ENCODE measurements at places on chromosomes 11 and 22.
A peak's percentile ranks its signal among the peaks of the same experiment; 100 is the strongest.

- no peak for DNase-seq
Observed at GRCh38 chr11:130208241-130209127, 48.9 kb downstream of the ST14 start.

GRCh38 chr11:101341578-101341977, 212.0 kb upstream of the PGR start:
- DNase-seq = no peak

DNA sequence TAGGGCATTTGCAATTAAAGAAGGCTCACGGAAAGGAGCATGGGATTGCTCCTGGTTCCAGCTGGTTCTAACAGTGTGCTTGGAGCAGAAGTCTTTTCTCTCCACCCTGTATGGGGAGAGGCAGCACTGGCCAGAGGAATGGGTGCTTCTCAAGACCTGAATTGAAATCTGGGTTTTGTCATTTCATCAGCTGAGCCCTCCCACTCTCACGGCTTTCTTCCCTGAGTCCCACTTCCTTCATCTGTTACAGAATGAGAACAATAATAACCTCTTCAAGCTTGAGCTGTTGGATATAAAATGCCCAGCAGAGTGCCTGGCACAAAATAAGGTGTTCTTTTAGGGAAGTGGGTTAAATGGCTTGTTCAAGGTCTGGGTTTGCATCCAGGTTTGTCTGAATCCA, 17.2 kb downstream of the CNTF start:
- no peak for DNase-seq

DNA sequence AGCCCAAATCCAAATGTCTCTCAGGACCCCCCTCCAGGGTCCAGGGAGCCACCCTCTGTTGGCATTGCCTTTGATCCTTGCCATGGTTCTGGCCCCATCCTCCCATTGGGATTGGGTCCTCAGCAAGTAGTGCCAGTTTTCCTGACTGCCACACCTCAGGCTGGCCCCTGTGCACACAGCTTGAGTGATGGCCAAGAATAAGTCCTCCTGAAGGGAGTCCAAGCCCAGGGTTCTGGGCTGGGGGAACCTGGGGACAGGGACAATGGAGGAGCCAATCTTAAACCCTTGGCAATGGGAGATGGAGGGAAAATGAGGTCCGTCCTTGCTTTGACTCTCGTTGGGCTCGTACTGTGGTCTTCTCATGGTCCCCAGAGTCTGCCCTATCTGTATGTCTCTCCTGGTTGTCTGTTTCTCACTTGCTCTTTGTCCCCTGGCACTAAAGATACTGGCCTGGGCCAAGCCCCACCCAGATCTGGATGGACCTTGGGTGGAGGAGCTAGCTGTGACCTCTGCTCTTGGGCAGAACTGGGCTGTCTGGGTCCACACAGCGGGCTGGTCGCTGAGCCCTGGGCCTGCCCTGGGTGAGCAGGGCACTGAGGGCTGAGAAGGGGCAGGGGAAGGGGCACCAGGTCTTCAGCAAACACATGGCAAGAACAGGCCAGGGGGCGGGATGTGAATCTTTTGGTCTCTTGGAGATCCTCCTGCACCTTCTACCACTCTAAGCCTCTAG, 2.9 kb downstream of the SOX10 start:
- no peak for DNase-seq

GRCh38 chr22:46674367-46674781, 54.2 kb downstream of the GRAMD4 start:
- DNase-seq = no peak

DNA sequence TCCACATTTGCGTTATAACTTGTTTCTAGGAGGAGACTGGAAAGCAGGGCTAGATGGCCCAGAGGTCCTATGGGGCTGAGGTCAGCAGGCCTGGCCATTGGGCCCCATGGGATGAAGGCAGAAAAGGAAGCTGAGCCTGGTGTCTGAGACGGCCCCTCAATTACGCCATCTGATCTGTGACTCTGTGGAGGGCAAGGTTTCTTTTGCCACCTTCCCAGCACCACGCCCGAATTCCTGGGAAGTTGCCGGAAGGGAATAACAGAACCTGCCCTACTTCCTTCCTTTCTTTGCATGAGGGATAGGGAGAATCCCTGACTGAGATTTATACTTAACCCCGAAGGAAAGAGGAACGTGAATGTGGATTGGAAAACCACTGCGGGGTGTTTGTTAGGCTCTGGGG, 118.1 kb downstream of the MPPED1 start:
- no peak for DNase-seq

- DNase-seq = no peak
Observed at GRCh38 chr11:69369945-69370344, 76.0 kb downstream of the MYEOV start.

DNA sequence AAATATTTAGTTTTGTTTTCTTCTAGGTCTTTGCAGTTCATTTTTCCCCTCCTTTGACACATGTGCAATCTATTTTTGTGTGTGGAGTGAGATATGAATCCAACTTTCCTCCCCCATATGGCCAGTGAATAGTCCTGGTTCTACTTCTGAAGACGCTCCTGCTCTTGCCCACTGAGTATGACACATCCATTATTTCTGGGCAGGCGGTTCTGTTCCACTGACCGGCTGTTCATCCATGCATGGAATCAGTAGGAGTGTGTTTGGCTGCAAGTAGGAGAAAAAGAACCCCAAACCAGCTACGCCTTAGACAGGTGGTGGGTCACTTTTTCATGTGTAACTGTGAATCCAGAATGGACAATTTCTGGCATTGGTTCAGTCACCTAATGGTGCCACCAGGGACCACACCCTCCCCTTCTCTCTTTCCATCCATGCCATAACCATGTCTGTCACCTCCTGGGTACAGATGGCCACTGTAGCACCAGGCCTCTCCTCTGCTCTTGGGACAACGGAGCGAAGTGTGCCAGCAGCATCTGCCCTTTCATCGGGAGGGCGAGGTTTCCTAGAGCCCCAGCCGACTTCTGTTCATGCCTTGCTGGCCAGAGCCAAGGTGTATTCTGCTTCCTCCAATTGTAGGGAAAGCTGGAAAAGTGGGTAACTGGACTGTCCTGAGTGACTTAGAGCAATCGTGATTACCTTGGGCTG, 67.4 kb upstream of the SLC22A12 start:
- no peak for DNase-seq

DNA sequence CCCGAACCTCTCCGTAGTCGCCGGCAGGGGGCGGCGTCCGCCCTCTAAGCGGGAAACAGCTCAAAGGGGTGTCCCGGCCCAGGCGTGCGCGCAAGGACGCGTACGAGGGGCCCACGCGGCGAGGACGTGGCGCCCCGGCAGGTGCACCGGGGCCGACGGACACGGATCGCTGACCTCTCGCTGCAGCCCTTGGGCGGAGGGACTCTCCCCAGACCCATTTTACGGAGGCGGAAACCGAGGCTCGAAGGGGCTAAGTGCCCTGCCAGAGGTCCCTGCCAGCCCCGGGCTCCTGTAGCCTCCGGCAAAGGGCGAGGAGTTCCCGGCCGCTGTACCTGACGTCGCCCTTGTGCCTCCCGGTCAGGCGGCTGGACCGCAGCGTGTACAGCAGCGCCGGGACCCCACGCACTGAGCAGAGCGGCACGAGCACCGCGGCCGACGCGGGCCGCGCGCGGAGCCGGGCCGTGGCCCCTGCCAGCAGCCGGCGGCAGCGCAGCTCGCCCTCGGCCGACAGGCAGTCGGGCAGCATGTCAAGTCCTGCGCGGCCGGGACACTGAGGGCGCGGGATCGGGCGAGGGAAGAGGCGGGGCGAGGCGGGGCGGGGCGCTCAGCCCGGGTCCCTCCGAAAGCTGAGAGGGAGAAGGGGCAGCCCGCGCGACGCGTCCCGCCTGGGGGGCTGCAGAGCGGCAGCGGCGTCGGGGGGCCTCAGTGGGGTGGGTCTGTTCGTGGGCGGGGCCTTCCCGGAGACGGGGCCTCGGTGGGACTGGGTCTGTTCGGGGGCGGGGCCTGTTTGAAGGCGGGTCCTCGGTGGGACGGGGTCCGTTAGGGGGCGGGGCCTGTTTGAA, at the start of gene NUDT8:
TSS of gene NUDT8 (minus strand) at position 552 of the 842 bp plus-strand sequence. CDS start at position 526, 26 bp downstream.
- DNase-seq = peak; percentile 40

DNA sequence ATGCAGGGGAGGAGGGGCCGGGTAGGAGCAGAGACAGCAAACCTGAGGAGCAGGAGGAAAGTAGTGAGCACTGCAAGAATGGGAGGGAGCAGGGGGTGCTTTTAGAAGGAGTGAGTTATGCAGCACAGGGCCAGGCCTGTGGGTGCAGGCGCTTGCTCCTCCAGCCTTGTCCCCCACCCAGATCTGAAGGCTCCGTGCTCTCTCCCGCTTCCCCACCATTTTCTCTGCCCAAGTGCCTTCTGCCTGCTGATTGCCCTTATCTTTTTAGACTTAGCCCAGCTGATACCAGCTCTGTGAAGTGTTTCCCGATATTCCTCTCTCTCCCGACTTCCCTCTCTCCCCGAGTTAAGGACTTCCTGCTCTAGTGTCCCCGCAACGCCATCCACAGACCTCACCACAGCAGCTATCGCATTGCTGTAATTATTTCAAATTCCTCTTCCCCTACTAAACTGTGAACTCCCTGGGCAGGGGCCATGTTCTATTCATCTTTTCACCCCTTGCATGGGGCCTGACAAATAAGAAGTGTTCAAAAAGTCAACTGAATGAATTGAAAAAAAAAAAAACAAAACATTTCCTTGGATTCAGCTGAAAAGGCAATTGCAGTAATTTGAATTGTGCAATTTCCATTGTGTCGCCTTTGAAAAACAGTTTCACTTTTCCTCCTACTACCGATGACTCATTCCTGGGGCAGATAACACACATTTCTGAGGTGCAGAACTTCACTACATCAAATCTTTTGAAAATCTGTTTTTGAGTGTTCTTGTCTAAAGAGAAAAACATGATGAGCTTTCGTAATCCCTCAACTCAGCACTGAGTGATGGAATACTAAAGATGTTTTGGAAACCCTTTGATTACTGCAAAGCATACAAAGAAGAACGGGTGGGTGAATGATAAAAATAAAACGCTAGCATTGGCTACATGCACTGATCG, 69.7 kb upstream of the BMAL1 start:
- DNase-seq = no peak

- DNase-seq = no peak
Observed at GRCh38 chr11:92199991-92200390, 24.6 kb upstream of the FAT3 start.

- DNase-seq = no peak
Observed at GRCh38 chr11:57751676-57752253, at the start of gene BTBD18. Gene BTBD18, minus strand, starts transcription at chr11:57751819. Its CDS starts 631 bp downstream, at chr11:57751188.

DNA sequence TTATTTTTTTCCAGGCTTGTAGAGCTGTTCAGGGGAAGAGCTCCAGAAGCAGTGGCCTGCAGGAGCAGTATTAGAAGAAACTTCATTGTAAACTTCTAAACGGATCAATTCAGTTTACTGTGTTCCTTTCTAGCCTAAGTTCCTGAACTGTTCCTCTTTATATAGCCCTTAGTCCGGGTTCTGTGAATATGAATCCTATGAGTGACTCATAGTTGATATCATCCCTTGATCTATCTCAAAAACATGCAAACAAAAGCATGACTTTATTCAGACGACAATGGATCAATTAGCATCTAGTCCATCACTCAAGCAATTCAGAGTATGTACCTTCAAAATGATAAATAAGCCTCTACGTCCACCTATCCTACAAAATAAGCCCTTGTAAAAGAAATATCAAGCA, at the start of gene MMP12:
TSS of gene MMP12 (minus strand) at position 131 of the 400 bp plus-strand sequence. CDS start at position 86, 45 bp downstream.
- DNase-seq = no peak

- DNase-seq = no peak
Observed at GRCh38 chr11:35943713-35944502, at the start of gene LDLRAD3. Gene LDLRAD3, plus strand, starts transcription at chr11:35944062. Its CDS starts 37 bp downstream, at chr11:35944099.

GRCh38 chr22:25091458-25091857, 108.2 kb upstream of the CRYBB3 start:
- DNase-seq = no peak

GRCh38 chr11:30960387-30960992, 374.3 kb upstream of the MPPED2 start:
- DNase-seq = no peak

GRCh38 chr22:20201837-20202392, 51.1 kb upstream of the CCDC188 start:
- DNase-seq = no peak
